ENCODE measurements at places on chromosomes 5 and 9. TPM values are rescaled to one million over a fixed set of nuclear protein-coding genes. Genes with fewer than 3 reads are reported as not detected.

DNA sequence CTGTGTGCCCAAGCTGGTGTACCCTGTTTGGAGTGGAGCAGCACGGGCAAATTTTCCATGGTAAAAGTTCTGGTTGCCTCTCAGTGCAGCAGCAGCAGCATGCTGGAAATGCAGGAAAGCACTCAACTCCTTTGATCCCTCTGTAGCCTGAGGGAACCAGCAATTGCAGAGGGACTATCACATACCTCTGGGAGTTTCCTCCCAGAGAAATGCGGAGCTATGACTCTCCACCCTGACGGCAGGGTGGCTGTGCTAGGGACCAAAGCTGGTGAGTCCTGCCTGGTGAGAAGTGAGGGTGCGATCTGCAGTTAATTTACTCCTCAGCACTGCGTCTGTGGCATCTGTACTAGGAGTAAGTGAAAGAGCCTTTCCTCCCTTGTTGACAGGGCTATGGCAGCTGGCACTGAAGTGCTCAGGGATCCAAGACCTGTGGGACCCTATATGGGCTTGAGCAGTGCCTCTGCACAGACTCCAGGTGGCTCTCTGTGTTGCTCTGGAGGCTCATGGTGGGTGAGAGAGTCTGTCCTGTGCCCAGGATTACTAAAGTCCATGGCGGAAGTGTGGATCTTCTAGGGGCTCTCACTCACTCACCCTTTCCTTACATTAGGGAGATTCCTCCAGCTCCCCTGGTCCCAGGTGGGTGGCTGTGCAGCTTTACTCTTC lies 601.2 kb upstream of the TYRP1 start:
- no peak for DNase-seq

- no peak for DNase-seq
Observed at GRCh38 chr9:129459547-129460322, 161.2 kb downstream of the C9orf50 start.

- no peak for DNase-seq
Observed at GRCh38 chr5:169094586-169095409, 206.1 kb downstream of the SLIT3 start.

GRCh38 chr9:81814401-81814793 lies 113.8 kb upstream of the SPATA31D4 start:
- no peak for DNase-seq

The SLC4A9 gene
- 0.86 TPM for total RNA-seq

DNA sequence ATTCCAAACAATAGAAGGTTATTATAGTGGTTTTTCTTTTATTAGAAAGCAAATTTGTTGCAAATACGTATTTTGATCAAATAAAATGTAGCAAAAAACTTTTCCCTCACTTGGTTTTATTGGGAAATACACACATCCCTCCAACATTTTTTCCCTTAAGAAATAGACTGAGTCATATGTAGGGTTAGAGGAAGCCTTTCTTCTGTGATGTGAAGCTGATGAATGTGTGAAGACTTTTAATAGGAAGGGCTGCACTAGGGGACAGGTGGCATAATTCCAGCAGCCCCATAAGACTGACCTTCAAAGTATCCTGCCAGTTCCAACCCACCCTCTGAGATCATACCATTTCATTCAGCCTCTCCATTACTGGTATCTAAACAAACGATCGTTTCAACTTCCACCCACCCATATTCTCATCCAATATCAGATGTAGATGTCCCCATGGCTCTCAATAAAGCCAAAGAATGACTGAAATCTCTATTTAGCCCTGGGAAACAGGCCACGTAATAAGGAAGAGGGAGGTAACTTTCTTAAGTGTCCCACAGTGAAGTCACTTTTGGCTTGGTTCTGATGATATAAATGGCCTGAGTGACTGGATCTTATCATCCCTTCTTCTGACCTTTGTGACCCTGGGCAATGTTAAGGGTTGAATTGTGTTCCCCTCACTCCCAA lies 64.7 kb upstream of the LPAR1 start:
- DNase-seq: no peak

DNA sequence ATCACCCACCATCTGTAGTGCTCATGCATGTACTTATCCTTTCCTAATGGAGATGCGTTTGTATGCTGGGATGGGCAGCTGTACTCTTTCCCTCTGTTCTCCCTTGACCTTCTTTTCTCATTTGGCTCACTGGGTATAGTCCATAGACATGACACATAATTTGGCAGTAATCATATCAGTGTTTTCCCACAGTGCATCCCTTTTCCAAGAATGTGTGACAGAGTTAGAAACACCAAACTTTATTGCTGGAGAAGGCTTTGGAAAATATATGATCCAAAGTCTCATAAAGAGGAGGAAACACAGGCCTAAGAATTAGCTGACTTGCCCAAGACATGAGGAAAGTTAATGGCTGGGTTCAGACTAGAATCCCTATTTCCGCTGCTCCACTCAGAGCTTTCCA lies 1233.4 kb upstream of the DMAC1 start:
- no peak for DNase-seq

Data from mucosa of gallbladder (tissue), 1 donor.